ENCODE measurements at places on chromosomes 5 and 9. TPM values are rescaled to one million over a fixed set of nuclear protein-coding genes. Genes with fewer than 3 reads are reported as not detected.

DNA sequence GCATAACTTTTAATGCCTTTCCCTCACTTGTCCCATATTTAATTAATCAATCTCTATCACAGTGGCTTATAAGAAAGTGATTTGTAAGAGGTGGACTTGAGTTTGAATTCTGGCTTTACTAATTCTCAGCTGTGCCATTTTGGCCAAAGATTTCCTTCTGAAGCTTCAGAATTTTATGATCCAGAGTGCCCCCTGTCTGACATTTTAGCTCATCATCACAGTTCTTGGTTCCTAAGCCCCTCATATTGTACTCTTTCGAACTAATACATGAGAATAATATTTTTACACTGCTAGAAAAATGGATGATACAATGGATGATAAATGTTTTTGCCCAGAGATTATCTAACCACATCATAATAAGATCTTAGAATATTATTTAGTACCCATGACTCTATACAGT, 1014.1 kb downstream of the PTPRD start:
- no peak overlapping the region for H3K4me3 ChIP-seq
- no peak overlapping the region for H3K27ac ChIP-seq
- H3K27me3 ChIP-seq, result no peaks in the 10 kb centered on the region
- H3K4me1 ChIP-seq, result no peaks in the 10 kb centered on the region
- no peak for DNase-seq
- no peaks in the 10 kb centered on the region for H3K36me3 ChIP-seq

DNA sequence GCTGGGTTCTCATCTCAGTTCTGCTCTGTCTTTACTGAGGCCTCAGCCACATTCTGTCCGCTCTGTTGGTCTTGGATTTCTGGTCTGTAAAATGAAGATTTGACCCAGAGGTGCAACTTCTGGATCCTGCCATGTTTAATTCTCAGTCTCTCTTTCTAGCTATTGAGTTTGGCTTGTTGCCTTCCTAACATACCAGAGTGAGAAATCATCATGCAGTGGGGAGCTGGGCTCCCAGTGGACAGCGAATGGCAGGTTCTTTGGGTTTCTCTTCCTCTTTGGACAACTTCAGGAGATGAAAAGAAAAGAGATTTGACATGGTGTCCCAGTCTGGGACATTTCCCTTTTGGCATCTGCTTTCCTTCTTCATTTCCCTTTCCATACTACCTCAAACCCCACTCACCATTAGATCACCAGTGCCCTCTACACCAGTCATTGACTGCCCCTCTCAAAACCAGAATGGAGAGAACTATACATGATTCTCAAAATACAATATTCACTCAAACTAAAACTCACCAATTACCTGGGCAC, 334.7 kb downstream of the ACTL7B start:
- no peak overlapping the region for H3K27ac ChIP-seq
- DNase-seq, result no peak
- no peak overlapping the region for H3K4me3 ChIP-seq
- H3K27me3 ChIP-seq, result no peaks in the 10 kb centered on the region
- H3K4me1 ChIP-seq, result no peaks in the 10 kb centered on the region
- H3K36me3 ChIP-seq, result no peaks in the 10 kb centered on the region

- no peak overlapping the region for H3K27ac ChIP-seq
- H3K36me3 ChIP-seq, result no peaks in the 10 kb centered on the region
- H3K4me1 ChIP-seq, result peaks cover 5% of the 10 kb centered on the region
- H3K4me3 ChIP-seq, result no peak overlapping the region
- peaks cover 44% of the 10 kb centered on the region for H3K27me3 ChIP-seq
Observed at GRCh38 chr5:159913501-159913900, 2.8 kb upstream of the ADRA1B start.

DNA sequence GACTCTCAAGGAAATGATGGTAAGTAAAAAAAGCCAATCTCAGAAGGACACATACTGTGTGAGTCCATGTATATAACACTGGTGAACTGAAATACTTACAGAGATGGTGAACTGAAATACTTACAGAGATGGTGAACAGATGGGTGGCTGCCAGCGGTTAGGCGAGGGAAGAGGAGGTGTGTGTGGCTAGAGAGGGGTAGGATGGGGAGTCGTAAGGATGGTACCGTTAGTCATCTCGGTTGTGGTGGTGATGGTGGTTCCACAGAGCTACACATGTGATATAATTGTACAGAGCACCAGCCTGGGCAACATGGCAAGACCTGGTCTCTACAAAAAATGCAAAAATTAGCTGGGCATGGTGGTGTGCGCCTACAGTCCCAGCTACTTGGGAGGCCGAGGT, 113.6 kb upstream of the RAPGEF1 start:
- no peak overlapping the region for H3K27ac ChIP-seq
- no peaks in the 10 kb centered on the region for H3K4me1 ChIP-seq
- no peaks in the 10 kb centered on the region for H3K27me3 ChIP-seq
- H3K36me3 ChIP-seq, result no peaks in the 10 kb centered on the region
- H3K4me3 ChIP-seq, result no peak overlapping the region

GRCh38 chr5:87541033-87541432, 128.3 kb upstream of the CCNH start:
- H3K4me1 ChIP-seq, result no peaks in the 10 kb centered on the region
- H3K4me3 ChIP-seq, result no peak overlapping the region
- no peak for DNase-seq
- no peaks in the 10 kb centered on the region for H3K27me3 ChIP-seq
- no peak overlapping the region for H3K27ac ChIP-seq

The PCDHGC3 gene
- total RNA-seq, result 0.24 TPM

The CATSPER3 gene
- 0.64 TPM for total RNA-seq

The SLC45A2 gene
- total RNA-seq, result not detected

DNA sequence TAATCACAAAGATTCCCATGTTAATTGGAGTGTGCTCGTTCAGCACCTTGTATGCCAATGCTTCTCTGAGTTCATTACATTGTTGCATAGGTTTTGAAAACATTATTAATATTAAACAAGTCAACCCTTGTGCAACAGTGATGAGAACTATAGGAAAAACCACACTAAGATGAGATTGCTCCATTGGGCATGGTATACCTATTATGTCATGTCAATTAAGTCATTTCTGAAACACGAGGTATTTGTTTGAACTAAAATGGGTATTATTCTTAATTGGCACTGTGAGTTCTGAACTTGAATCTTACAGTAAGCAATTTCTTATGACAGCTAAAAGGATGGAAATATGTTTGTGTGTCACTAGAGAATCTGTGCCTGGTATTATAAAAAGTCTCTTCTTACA, 447.7 kb downstream of the EFNA5 start:
- no peaks in the 10 kb centered on the region for H3K36me3 ChIP-seq
- no peak overlapping the region for H3K27ac ChIP-seq
- no peaks in the 10 kb centered on the region for H3K27me3 ChIP-seq
- H3K4me1 ChIP-seq, result no peaks in the 10 kb centered on the region
- no peak overlapping the region for H3K4me3 ChIP-seq

- DNase-seq, result no peak
- H3K4me1 ChIP-seq, result peaks cover 18% of the 10 kb centered on the region
- H3K27ac ChIP-seq, result no peak overlapping the region
- H3K4me3 ChIP-seq, result no peak overlapping the region
- H3K27me3 ChIP-seq, result no peaks in the 10 kb centered on the region
- peaks cover 2% of the 10 kb centered on the region for H3K36me3 ChIP-seq
Observed at GRCh38 chr5:142512043-142513042, 173.5 kb downstream of the FGF1 start.

The GRHPR gene
- 76.5 TPM for total RNA-seq

The C5orf63 gene
- total RNA-seq, result 5.7 TPM

The FIBCD1 gene
- not detected for total RNA-seq

- no peak for DNase-seq
- H3K4me1 ChIP-seq, result peaks cover 12% of the 10 kb centered on the region
- H3K4me3 ChIP-seq, result no peak overlapping the region
- H3K27me3 ChIP-seq, result no peaks in the 10 kb centered on the region
- H3K27ac ChIP-seq, result no peak overlapping the region
Observed at GRCh38 chr5:73558950-73559349, 6.5 kb downstream of the ANKRA2 start.

- H3K27me3 ChIP-seq, result no peaks in the 10 kb centered on the region
- no peak overlapping the region for H3K27ac ChIP-seq
- DNase-seq, result no peak
- no peaks in the 10 kb centered on the region for H3K4me1 ChIP-seq
- H3K36me3 ChIP-seq, result no peaks in the 10 kb centered on the region
Observed at GRCh38 chr9:119412399-119412798, 43.2 kb upstream of the BRINP1 start.

- DNase-seq, result no peak
- peaks cover 16% of the 10 kb centered on the region for H3K27me3 ChIP-seq
- H3K4me1 ChIP-seq, result no peaks in the 10 kb centered on the region
- no peak overlapping the region for H3K4me3 ChIP-seq
- no peak overlapping the region for H3K27ac ChIP-seq
- H3K36me3 ChIP-seq, result no peaks in the 10 kb centered on the region
Observed at GRCh38 chr5:127400946-127401670, 110.5 kb downstream of the MEGF10 start.

The BRINP1 gene
- total RNA-seq, result not detected

DNA sequence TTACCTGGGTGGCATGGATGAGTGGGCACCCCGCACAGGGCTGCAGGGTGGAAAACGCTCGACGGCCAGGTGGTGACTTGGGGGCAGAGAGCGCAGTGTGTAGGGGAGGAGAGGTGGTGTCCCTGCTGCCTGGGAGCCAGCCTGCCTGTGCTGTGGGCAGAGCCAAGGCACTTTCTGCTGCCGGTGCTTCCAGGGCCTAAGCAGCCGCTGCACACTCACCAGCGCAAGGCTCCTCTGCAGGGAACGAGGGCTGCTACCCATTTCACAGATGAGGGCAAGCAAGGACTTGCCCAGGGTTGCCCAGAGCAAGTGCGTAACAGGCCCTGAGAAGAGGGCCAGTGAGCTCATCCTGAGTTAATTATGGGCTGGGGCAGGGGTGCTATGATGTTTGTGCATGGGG, 62.5 kb downstream of the CRB2 start:
- H3K27ac ChIP-seq, result no peak overlapping the region
- no peaks in the 10 kb centered on the region for H3K36me3 ChIP-seq
- DNase-seq, result no peak
- no peaks in the 10 kb centered on the region for H3K27me3 ChIP-seq
- H3K4me1 ChIP-seq, result peaks cover 2% of the 10 kb centered on the region

- H3K27ac ChIP-seq, result no peak overlapping the region
- H3K4me3 ChIP-seq, result no peak overlapping the region
- peaks cover 3% of the 10 kb centered on the region for H3K36me3 ChIP-seq
- DNase-seq, result no peak
Observed at GRCh38 chr5:132774406-132774805, 2.6 kb downstream of the SEPTIN8 start.

DNA sequence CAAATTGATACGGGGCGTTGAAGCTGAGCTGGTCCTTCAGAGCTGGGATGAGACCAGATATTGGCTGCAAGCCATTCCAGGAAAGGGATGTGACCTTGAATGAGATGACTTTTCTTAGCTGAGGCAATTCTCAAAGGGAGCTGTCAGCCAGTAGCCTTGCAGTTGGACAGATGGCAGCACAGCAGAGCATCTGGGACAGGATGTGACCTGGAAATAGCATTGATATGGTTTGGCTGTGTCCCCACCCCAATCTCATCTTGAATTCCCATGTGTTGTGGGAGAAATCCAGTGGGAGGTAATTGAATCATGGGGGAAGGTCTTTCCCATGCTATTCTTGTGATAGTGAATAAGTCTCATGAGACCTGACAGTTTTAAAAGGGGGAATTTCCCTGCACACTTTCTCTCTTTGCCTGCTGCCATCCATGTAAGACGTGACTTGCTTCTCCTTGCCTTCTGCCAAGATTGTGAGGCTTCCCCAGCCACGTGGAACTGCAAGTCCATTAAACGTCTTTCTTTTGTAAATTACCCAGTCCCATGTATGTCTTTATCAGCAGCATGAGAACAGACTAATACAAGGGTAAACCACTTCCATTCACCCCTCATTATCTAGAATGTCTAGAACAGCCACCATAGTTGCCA, 19.8 kb upstream of the MTX3 start:
- DNase-seq, result no peak
- no peaks in the 10 kb centered on the region for H3K4me1 ChIP-seq
- no peak overlapping the region for H3K27ac ChIP-seq
- peaks cover 2% of the 10 kb centered on the region for H3K36me3 ChIP-seq
- no peak overlapping the region for H3K4me3 ChIP-seq

- no peaks in the 10 kb centered on the region for H3K4me1 ChIP-seq
- H3K27me3 ChIP-seq, result no peaks in the 10 kb centered on the region
- no peaks in the 10 kb centered on the region for H3K36me3 ChIP-seq
- DNase-seq, result no peak
- no peak overlapping the region for H3K27ac ChIP-seq
Observed at GRCh38 chr9:124488641-124489210, 18.5 kb downstream of the NR5A1 start.

DNA sequence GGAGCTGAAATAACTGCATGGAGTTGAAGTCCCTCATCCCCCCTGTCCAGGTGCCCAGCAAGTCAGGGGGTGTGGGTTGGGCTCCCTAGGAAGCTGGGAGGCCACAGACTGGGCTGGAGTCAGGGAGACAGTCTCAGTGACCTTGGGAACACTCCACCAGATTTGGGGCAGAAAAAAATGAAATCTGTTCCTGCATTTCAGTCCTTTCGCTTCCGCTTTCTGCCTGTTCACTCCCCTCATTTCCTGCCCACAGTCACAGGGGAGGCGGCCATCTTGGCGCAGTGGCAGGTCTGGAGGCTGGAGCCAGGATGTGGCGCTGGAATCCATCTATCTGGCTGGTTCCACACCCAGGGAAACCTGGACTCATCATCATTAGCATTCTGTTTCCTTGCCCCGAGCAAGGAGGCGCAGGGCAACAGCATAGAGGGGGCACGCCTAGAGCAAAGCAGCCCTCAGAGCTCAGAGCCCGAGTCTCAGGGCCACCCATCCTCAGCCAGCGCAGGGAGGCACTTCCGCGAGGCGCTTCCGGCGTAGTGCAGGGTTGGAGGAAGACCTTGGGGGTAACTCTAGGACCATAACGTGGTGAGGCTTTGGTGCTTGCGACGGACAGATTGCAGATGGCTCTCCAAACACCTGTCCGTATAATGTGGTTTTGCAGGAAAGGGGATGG, 86.2 kb upstream of the HSPA9 start:
- H3K4me1 ChIP-seq, result peaks cover 8% of the 10 kb centered on the region
- peaks cover 89% of the 10 kb centered on the region for H3K27me3 ChIP-seq
- H3K27ac ChIP-seq, result no peak overlapping the region
- no peak for DNase-seq

GRCh38 chr5:91797576-91797975, 414.5 kb upstream of the ARRDC3 start:
- H3K27ac ChIP-seq, result no peak overlapping the region
- no peak for DNase-seq
- no peaks in the 10 kb centered on the region for H3K4me1 ChIP-seq
- no peak overlapping the region for H3K4me3 ChIP-seq

GRCh38 chr9:106675780-106676179, 187.2 kb upstream of the ZNF462 start:
- H3K4me1 ChIP-seq, result no peaks in the 10 kb centered on the region
- no peaks in the 10 kb centered on the region for H3K36me3 ChIP-seq
- H3K27me3 ChIP-seq, result no peaks in the 10 kb centered on the region
- no peak overlapping the region for H3K4me3 ChIP-seq
- no peak overlapping the region for H3K27ac ChIP-seq

- peaks cover 5% of the 10 kb centered on the region for H3K27me3 ChIP-seq
- H3K4me1 ChIP-seq, result peaks cover 15% of the 10 kb centered on the region
- no peak for DNase-seq
- H3K36me3 ChIP-seq, result peaks cover 37% of the 10 kb centered on the region
Observed at GRCh38 chr5:171415115-171415730, 4.2 kb upstream of the FGF18 start.

The TNC gene
- 0.98 TPM for total RNA-seq

- peak overlapping the region; percentile 13 for H3K27ac ChIP-seq
- DNase-seq, result peak; percentile 60
- H3K36me3 ChIP-seq, result no peaks in the 10 kb centered on the region
- H3K27me3 ChIP-seq, result no peaks in the 10 kb centered on the region
Observed at GRCh38 chr9:63859475-63860215, 1425.4 kb downstream of the FOXD4L5 start.

The INSL6 gene
- not detected for total RNA-seq

- no peak overlapping the region for H3K4me3 ChIP-seq
- peak overlapping the region; percentile 85 for H3K27ac ChIP-seq
- peaks cover 30% of the 10 kb centered on the region for H3K36me3 ChIP-seq
- H3K4me1 ChIP-seq, result peaks cover 53% of the 10 kb centered on the region
Observed at GRCh38 chr5:55036477-55036876, 12.4 kb downstream of the GZMK start.

Data from activated CD4-positive, alpha-beta T cell treated with anti-CD3 and anti-CD28 coated beads, Interleukin-2, amount 10 ng/mL, durations not matched to agents 24 days and 14 days (primary cell).